Fibroblast of mammary gland (primary cell): ENCODE measurements at places on chromosomes 6 and 20.

DNA sequence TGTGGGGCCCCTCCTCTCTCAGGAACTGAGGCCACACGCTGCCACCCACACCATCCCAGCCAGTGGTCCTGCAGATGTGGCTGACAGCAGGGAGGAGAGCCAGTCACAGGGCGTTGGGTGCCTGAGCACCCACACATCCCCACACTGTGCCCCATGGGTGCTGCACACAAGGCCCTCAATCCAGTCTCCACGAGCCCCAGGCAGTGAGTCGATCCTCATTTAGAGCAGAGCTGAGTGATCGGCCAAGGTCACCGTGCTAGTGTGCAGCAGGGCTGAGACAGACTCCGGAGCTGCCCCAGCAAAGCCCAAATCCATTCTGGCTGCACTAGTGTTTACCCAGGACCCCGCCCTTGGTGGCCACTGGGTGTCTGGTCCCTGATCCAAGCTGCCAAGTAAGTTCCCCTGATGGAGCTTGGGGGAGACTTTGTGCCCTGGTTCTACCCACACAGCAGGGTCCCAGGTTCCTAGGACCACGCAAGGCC lies 9.0 kb downstream of the C20orf203 start:
- no peak for DNase-seq

- DNase-seq: no peak
These were observed 624.7 kb downstream of the CD109 start for GRCh38 chr6:74320715-74321114.

DNA sequence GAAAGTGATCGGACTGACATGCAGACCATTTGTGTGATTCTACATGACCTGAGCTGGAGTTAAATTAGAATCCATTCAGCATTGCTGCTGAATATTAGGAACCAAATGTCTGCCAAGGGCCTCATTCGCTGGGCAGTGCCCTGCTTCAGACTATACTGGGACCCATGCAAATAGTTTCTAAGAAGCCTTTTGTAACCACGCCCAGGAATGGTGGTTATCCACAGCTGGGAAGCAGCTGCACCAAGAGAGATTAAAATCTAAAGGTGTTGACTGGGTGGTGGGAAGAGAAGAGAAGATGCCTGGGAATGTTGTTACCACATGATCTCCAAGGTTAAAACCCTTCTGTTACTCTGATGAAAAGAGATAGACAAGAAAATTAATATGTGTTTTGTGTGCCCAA lies 156.8 kb downstream of the PKHD1 start:
- DNase-seq: no peak

DNA sequence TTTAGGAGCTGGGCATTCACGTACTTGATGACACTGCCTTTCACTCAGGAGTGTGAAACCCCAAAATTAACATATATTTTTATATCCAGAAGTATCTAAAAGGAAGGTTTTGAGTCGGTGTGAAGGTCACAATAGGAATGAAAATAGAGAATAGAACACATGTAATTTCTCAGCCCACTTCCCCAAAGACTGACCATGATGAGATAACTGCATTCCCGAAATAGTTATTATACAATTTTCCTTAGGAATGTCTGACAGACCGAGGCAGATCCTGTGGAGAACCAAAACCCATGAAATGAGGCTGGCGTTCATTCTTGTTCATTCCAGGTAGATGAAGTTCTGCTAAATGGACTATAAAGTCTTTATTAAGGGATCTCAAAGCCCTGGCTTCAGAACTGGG lies 10.3 kb downstream of the NSFL1C start:
- DNase-seq: no peak

- no peak for DNase-seq
These were observed 637.7 kb upstream of the CITED2 start for GRCh38 chr6:140012150-140012549.
